Naive thymus-derived CD4-positive, alpha-beta T cell (primary cell): ENCODE measurements at places on chromosomes 6 and 20. TPM values are rescaled to one million over a fixed set of nuclear protein-coding genes. Genes with fewer than 3 reads are reported as not detected.

Gene C20orf144
- 0.17 TPM for total RNA-seq

Gene CAP2
- total RNA-seq, result not detected

Gene RIPPLY2
- not detected for total RNA-seq

Gene PNLDC1
- total RNA-seq, result 0.97 TPM

Gene FOXQ1
- total RNA-seq, result not detected

Gene CCM2L
- not detected for total RNA-seq

Gene GJA1
- total RNA-seq, result not detected

Gene LPA
- total RNA-seq, result not detected

Gene KCNK15
- total RNA-seq, result not detected

Gene SLC35F1
- not detected for total RNA-seq

Gene CLPSL1
- total RNA-seq, result not detected

Gene PBOV1
- not detected for total RNA-seq

Gene ADGB
- total RNA-seq, result not detected

Gene CD24
- 0.42 TPM for total RNA-seq

Gene MACROD2
- total RNA-seq, result 0.34 TPM

Gene LINC00237
- total RNA-seq, result not detected

Gene SSR1
- total RNA-seq, result 127 TPM

Gene RPL7L1
- 77.5 TPM for total RNA-seq

Gene SUMO4
- total RNA-seq, result 5.0 TPM

Gene BPIFA1
- total RNA-seq, result not detected

Gene STK4
- 247 TPM for total RNA-seq

Gene ZC2HC1B
- not detected for total RNA-seq

Gene SCUBE3
- not detected for total RNA-seq

Gene STX11
- total RNA-seq, result 2.7 TPM

Gene SPATA25
- 3.7 TPM for total RNA-seq

Gene RTEL1
- 28.4 TPM for total RNA-seq

Gene SLC13A3
- total RNA-seq, result 0.37 TPM

Gene MLN
- total RNA-seq, result not detected

Gene PGC
- total RNA-seq, result not detected

Gene ADAM33
- total RNA-seq, result not detected

Gene RSPH4A
- 0.73 TPM for total RNA-seq

Gene DPPA5
- not detected for total RNA-seq

Gene EYS
- total RNA-seq, result not detected in 2 replicates

Gene CCDC170
- total RNA-seq, result 0.56 TPM

Gene BMP6
- not detected in 2 replicates for total RNA-seq

Gene ARMH2
- total RNA-seq, result 0.87 and 1.3 TPM in 2 replicates

Gene ANKEF1
- total RNA-seq, result 2.9 TPM

Gene SYNDIG1
- not detected for total RNA-seq

Gene C20orf141
- not detected for total RNA-seq

Gene MYB
- 17.3 TPM for total RNA-seq

Gene CCN5
- total RNA-seq, result not detected in 2 replicates

Gene FILIP1
- not detected for total RNA-seq

Gene CTCFL
- total RNA-seq, result not detected

Gene OPN5
- total RNA-seq, result not detected in 2 replicates

Gene FRS3
- 7.3 TPM for total RNA-seq

Gene MKKS
- total RNA-seq, result 5.9 TPM

Gene BACH2
- 117 TPM for total RNA-seq

Gene REV3L
- 28.0 TPM for total RNA-seq
